ENCODE measurements at places on chromosomes 5 and 9. TPM values are rescaled to one million over a fixed set of nuclear protein-coding genes. Genes with fewer than 3 reads are reported as not detected.

The CDC14B gene
- total RNA-seq = 14.5 TPM

The MED7 gene
- total RNA-seq = 9.0 TPM

The SLC34A1 gene
- total RNA-seq = not detected

The PCDHGB1 gene
- total RNA-seq = 6.7 TPM

The STING1 gene
- total RNA-seq = 47.2 TPM

The HSPA5 gene
- 195 TPM for total RNA-seq

The ACOT12 gene
- not detected for total RNA-seq

The LARP1 gene
- 147 TPM for total RNA-seq

The PCDHGC5 gene
- total RNA-seq = 2.4 TPM

The KIAA1958 gene
- total RNA-seq = 5.0 TPM

The ADAMTS2 gene
- 3.7 TPM for total RNA-seq

The EIF4E1B gene
- total RNA-seq = not detected

GRCh38 chr5:61301341-61302199 lies 30.5 kb upstream of the ZSWIM6 start:
- no peak for DNase-seq

- no peak for DNase-seq
These were observed 56.7 kb upstream of the CPLX2 start for GRCh38 chr5:175814691-175815090.

GRCh38 chr5:170248172-170248930 lies 15.6 kb downstream of the C5orf58 start:
- DNase-seq = no peak

DNA sequence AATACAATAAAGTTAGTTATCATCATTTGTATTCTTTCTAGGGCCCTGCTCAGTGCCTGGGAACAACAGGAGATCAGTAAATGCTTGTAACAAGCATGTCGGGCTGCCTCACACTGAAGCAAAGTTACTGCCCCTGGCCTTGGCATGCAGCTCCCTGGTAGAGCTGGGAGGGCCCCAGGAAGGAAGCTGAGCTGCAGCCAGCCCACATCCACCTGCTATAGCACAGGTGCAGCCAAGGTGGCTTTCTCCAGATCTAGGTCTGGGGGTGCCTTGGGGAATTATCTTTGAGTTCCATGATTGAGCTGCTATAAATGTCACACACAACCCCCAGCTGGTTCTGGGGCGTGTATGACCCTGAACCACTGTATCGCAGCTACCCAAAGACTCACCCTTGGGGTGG lies 293.4 kb upstream of the MSX2 start:
- DNase-seq = no peak

- DNase-seq = no peak
These were observed 23.0 kb downstream of the COL15A1 start for GRCh38 chr9:98966676-98967075.

- no peak for DNase-seq
These were observed 369.5 kb downstream of the TMEM167A start for GRCh38 chr5:82707741-82708140.

GRCh38 chr9:108953983-108954574 lies 19.9 kb downstream of the ABITRAM start:
- no peak for DNase-seq

DNA sequence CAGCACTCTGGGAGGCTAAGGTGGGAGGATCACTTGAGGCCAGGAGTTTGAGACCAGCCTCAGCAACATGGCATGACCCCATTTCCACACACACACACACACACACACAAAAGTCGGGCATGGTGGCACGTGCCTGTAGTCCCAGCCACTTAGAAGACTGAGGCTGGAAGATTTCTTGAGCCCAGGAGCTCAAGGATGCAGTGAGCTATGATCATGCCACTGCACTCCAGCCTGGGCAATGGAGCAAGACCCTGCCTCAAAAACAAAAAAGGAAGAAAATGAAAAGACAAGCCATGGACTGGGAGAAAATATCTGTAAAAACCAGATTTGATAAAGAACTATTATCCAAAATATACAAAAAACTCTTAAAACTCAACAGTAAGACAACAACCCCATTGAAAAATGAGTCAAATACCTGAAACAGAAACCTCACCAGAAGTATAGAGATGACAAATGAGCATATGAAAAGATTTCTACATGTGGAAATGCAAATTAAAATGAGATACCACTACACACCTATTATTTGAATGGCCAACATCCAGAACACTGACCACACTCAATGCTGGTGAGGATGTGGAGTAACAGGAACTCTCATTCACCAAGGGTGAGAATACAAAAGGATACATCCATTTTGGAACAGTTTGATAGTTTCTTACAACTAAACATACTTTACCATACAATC lies 24.7 kb downstream of the DNAJA1 start:
- no peak for DNase-seq

DNA sequence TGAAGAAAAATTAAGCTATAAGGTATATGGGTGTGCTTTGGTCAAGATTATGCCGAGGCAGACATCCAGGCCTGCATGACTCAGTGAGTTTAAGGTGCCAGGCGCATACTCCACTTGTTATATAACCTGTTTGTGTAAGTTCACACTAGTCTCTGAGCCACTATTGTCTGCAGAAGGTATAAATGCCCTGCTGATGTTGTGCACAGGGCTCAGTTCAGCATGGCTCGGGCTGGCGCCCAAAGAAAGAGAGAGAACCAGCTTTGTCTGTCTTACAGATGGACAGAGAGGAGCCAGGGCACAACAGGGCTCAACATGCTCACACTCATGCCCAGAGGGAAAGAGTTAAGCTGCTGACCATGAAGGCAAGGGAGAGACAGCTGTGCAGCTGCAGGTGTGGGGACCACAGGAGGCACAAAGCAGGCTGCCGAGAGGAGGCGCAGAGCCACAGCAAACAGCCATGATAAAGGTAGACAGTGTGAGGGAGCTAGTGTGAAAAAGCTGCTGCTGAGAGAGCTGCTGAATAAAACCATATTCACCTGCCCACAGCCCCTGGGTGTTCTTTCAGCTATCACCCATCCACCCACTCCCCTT lies 1587.6 kb upstream of the C9orf72 start:
- no peak for DNase-seq

DNA sequence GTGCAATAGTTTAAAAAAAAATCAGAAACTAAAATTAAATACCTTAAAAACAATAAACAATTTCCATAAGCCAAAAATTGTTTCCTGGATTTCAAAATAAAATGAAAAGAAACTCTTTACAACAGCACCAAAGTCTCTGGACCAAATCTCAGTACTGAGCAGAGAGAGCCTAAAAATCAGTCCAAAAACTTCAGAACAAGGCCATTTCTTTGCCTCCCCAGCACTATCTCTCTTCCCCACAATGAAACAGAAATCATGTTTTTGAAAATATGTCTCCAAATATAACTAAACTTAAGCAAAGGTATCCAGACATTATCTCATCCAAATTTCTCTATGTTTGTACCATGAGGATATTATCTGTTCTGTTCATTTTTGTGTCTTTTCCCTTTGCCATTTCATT lies 1.0 kb downstream of the FREM1 start:
- DNase-seq = no peak

GRCh38 chr9:106287091-106287631 lies 575.8 kb upstream of the ZNF462 start:
- no peak for DNase-seq

- no peak for DNase-seq
These were observed 151.2 kb downstream of the SNCAIP start for GRCh38 chr5:122463221-122463620.

- DNase-seq = no peak
These were observed 79.6 kb downstream of the MACROH2A1 start for GRCh38 chr5:135319458-135319857.

DNA sequence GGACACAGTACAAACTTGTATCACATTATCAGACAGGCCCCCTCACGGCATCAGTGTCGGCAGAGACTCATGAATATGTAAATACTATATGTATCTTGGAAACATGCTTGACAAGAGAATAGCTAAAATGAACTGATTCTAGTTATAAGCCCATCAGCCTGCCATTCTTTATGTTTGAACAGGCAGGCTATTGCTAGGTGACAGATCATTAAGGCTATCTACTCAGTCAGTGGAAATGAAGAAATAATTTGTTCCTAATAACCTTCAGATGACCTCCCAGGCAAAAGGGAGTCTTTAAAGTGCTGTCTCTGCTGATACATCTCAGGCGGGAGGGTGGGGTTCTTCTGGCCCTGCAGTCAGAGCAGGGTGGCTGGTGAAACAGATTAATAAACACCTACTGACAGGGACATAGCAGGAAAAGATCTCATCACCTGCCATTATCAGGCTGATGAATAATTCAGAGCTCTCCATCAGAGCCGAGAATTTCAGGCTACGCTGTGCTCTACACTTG lies 394.2 kb downstream of the RASEF start:
- DNase-seq = no peak

DNA sequence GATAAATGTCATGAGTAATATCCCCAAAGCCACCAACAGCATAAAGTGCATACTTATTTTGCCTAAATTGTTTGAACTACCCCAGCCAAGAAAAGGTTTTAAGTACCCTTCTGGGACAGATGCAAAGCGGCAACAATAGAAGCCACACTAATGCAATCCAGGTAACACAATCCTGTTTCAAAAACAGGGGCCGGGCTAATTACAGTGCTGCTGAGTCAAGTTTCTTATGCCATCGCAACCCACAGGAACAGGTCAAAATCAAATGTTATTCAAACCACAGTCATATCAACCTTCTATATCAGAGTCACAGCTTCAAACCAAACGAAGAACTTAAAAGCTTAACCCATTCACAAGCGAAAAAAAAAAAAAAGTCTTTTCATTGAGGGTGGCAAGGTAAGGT lies 28.3 kb downstream of the EBF1 start:
- no peak for DNase-seq

GRCh38 chr9:98911042-98911441 lies 32.7 kb upstream of the COL15A1 start:
- no peak for DNase-seq

DNA sequence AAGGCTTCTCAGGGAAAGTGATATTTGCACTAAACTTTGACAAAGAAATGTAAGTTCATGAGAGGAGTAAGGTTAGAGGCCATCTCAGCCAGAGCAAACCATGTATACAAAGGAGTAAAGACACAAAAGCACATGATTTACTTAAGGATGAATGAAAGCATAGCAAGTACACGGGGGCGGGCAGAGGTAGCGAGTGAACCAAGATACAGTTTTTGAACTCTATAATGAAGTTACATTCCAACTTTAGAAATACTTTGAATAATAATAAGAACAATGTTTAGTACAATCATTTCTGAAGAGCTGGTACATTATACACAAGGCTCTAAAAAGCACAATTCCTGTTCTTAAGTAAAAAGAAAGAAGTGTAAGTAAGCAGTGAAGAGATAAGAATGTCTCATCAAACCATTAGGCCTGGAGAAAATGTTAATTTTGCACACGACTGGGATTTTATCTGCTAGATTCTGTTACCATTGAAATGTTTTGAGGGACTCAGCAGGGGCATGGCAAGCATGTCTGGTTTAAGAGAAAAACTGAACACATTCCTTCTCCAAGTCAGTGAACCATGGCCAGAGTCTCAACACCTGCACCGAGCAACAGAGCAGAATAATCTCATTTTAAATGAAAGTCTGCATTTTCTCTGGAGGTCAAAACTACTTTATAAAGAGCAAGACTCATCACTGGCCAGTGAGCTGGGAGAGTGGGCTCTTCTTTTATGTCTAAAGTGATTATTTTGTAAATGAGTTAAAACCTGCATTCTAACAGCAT lies 147.6 kb upstream of the TRPM3 start:
- no peak for DNase-seq

DNA sequence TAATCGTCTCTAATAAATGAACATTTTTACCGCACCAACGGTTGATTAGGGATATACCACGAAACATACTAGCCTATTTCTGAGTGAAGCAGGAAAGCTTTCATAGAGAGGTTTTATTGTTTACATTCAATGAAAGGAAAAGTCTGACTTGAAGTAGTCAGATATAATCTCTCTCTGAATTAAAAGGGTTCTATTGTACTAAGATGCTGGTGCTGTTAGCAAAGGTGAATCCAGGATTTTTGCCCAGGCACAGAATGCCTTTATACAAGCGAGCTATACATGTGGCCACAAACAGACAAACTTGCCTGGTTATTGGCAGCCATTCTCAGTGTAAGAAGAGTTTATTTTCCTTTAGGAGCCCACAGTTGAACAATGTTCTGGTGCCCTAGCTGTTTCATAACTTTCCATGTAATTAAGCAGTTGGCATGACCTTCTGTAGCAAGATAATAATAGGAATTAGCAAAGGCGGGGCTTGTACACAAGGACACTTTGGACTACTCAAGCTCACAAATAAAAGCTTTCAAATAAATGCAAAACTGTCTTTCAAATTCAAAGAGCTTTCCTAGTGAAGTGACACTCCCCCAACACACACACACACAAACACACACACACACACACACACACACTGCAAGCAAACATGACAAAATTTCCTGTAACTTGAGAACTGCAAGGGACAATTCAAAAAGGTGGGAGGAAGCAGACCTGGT lies 198.7 kb upstream of the MAP3K1 start:
- no peak for DNase-seq

DNA sequence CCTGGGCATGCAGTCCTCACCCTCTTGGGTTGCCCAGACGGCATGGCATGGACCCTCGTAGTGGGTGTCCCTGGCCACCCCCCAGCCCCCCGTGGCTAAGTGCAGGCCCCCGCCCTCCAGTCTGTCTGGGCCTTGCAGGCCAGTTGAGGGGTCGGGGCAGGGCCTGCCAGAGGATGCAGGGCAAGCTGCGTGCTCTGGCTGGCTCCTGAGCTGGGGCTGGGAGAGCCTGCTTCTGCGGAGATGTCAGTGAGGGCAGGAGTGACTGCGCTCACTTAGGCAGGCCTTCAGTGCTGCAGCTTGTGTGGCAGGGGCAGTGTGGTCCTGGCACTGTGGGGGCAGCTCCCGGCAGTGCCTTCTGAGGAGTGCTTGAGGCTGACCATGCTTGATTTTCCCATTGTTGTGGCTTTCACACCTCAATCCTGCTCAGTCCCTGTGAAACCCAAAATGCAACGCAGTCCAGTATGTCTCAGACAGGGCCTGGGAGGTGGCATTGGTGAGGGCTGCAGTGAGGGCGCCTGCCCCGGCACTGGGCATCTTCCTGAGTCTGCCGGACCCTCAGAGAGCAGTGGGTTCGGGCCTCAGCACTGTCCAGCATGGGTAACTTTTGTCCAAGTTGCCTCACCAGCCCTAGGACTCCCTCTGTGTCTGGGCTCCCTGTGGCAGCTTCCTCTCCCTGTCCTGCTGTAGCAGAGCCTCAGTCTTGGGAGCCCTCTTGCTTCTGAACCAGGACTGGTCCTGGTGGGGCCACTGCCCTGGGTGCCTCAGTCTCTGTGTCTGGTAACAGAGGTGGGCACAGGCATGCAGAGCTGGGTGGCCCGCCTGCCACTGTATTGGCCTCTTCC lies 93.0 kb downstream of the PHF2 start:
- DNase-seq = peak; percentile 35

GRCh38 chr5:150121448-150122157 lies 34.0 kb downstream of the PDGFRB start:
- no peak for DNase-seq

DNA sequence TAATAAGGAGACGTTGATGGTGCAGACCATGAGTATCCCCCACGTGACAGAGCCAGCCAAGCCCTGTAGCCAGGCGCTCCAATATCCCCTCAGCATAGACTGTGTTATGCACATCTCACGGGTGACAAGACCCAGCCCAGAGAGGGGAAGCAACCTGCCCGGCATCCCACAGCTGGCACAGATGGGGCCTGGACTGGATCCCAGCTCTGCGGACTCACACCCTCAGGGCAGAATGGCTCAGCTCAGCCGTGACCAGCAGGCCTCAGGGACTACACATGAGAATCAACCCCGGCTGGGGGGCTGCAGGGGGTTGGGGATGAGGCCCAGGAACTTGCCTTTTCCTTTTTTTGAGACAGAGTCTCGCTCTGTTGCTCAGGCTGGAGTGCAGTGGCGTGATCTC lies 11.7 kb downstream of the FIBCD1 start:
- DNase-seq = no peak
